ENCODE measurements at places on chromosomes 5 and 9. TPM values are rescaled to one million over a fixed set of nuclear protein-coding genes. Genes with fewer than 3 reads are reported as not detected.

Gene TAF1L
- not detected for total RNA-seq

Gene FBN2
- total RNA-seq = 17.3 TPM

Gene IFNK
- not detected for total RNA-seq

Gene RNF208
- 2.0 TPM for total RNA-seq

Gene SLC45A2
- not detected for total RNA-seq

Gene SPINK6
- 0.39 TPM for total RNA-seq

Gene MARCHF11
- total RNA-seq = not detected

Gene IDNK
- 4.4 TPM for total RNA-seq

Gene TMOD1
- 2.8 TPM for total RNA-seq

Gene UNC5A
- 0.28 TPM for total RNA-seq

Gene ADCY2
- total RNA-seq = not detected

Gene ADAMTS13
- total RNA-seq = 0.45 TPM

Gene CDC25C
- total RNA-seq = 10.7 TPM

Gene CYLC2
- total RNA-seq = not detected

Gene PTPA
- total RNA-seq = 135 TPM

Gene CFAP90
- total RNA-seq = 0.89 TPM

Gene PTPN3
- total RNA-seq = 14.7 TPM

Gene SLC31A2
- 6.4 TPM for total RNA-seq

Gene PPP2R2B
- 0.12 TPM for total RNA-seq

Gene FBP2
- not detected for total RNA-seq

Gene LCN1
- not detected for total RNA-seq

Gene CCIN
- total RNA-seq = not detected

Gene PCDHGB5
- total RNA-seq = 2.1 TPM

Gene TRPM3
- total RNA-seq = not detected

Gene GPR151
- not detected for total RNA-seq

Gene CTNND2
- total RNA-seq = not detected

Gene PDE6A
- 0.17 TPM for total RNA-seq

Gene AJM1
- 4.0 TPM for total RNA-seq

Gene HEMGN
- total RNA-seq = not detected

Gene IRX1
- total RNA-seq = not detected

Gene PIP5K1B
- total RNA-seq = not detected

Gene ATP10B
- not detected for total RNA-seq

Gene PCDHB9
- total RNA-seq = 0.03 TPM

Gene GRAMD2B
- 0.64 TPM for total RNA-seq

Gene SPATA31D4
- total RNA-seq = not detected

Gene HAND1
- not detected for total RNA-seq

Gene RNF224
- not detected for total RNA-seq
